B cell (primary cell): ENCODE measurements at places on chromosomes 7 and 10. TPM values are rescaled to one million over a fixed set of nuclear protein-coding genes. Genes with fewer than 3 reads are reported as not detected.

GPR37 gene
- total RNA-seq: not detected in 2 replicates

MYOF gene
- 0.07 and 0.24 TPM in 2 replicates for total RNA-seq

DNA sequence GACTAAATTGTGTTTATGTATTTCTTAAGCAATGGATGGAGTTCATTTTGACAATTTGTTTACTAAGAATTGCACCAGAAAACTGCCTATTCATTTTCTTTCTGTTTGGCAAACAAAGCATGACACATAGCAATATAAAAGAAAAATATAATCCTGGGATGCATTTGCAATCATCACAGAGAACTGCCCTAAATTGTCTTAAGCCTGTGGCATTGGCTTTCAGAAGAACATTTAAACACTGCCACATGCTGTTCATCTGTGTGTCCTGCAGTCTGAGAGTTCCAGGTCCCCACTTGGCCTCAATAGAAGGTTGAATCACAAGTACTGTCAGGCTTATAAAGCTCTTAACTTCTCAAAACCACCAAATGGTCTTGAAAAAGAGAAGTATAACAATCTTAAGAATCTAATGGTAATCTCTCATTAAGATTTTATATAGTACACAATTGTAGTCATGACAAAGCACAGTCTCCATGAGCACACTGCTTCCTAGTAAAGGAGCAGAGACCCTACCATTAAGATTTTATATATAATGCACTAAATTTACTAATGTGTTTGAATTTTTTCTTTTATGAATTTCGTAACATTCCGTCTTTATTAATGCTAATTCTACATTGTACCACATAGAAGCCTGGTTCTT is 29.9 kb downstream of the RNLS start:
- no peaks in the 10 kb centered on the region for H3K27me3 ChIP-seq
- no peak overlapping the region for H3K4me3 ChIP-seq
- DNase-seq: peak; percentile 74
- H3K4me1 ChIP-seq: no peaks in the 10 kb centered on the region

ZNF479 gene
- total RNA-seq: not detected in 2 replicates

DNA sequence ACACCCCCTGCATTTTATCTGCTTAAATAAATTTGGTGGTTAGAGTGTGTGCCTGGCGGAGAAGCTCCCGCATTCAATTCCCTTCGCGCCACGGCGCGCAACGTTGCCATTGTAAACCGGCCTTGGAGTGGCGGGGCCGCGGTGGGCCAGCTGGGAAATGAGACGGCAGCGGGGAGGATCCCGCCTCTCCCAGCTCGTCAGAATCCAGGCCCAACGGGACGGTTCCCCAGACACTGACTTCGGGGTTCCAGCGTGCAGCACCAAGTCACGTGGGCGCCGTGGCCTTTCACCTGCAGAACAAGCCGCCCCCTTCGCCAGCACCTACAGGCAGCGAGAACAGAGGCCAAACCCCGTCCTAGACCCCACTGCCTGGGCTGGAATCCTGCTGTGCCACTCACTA is 103.4 kb downstream of the GRID1 start:
- H3K36me3 ChIP-seq: no peaks in the 10 kb centered on the region
- H3K4me3 ChIP-seq: no peak overlapping the region
- DNase-seq: no peak
- H3K27ac ChIP-seq: no peak overlapping the region
- H3K4me1 ChIP-seq: no peaks in the 10 kb centered on the region

- no peak overlapping the region for H3K4me3 ChIP-seq
- H3K36me3 ChIP-seq: no peaks in the 10 kb centered on the region
- DNase-seq: no peak
- no peaks in the 10 kb centered on the region for H3K27me3 ChIP-seq
Measured at GRCh38 chr10:124906551-124907001, 35.3 kb upstream of the ZRANB1 start.

SUN3 gene
- not detected in 2 replicates for total RNA-seq
